ENCODE measurements at places on chromosomes 11 and 22.

DNA sequence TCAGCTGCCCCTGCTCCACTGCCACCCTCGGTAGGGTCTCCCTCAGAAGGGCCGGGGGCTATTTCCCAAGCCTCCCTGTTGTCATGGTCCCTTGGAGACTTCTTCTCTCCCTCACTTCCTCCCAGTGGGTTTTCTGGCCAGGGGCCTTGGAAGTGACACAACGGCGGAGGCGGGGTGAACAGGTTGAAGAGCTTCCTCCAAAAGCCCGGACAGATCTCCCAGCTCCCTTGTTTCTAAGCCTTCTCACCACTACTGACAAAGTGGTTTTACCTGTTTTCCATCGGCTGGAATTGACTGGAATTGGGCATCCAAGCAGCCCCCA lies 14.5 kb downstream of the MYH9 start:
- no peak for DNase-seq

GRCh38 chr11:43712676-43713075 lies 32.1 kb downstream of the HSD17B12 start:
- DNase-seq = no peak

GRCh38 chr11:72681226-72682153 lies 7.3 kb upstream of the PDE2A start:
- DNase-seq = no peak

DNA sequence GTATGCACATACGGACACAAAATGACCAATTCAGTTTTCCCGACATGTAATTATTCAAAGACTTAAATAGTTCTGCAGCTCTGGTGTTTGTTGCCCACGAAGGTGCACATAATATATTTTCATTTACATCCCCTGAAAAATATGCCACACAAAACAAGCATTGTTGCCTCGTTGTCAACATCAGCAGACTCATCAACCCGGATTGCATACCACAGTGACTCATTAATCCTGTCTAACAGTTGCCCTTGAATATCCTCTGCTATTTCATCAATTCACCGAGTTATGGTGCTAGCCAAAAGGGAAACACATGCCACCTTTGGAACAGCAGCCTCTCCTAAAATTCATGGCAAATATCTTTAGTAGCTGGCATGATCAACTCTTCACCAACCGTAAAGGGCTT lies 582.2 kb downstream of the LRRC4C start:
- no peak for DNase-seq

DNA sequence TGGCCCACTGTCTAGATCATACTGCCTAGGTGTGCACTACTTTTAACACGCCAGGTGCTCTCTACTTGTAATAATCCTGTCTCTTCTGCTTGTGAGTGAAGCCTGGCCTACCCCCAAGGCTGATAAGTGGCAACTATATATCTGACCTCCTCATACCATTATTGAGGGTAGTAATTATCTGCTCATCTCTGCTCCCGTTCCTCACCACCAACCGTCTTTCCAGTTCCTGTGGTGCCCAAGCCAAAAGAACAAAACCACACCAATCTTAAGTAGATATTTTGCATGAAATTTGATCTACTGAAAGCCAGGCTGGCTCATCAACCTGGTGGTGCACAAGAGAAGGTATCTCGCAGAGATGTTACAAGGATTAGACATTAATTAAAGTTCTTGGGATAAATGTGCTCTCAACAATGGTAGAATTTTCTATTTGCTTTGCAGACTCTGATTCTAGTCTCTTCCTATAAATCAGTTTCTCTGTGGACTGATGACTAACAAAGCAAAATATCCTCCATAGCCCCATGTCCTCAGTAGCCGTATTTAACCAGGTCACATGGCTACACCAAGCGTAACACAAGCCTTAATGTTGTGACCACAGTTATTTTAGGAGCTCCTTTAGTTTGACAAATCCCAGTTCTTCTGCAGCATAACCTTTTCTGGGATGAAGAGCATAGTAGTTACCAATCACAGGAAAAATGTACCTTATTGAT lies 267.2 kb downstream of the NTM start:
- DNase-seq = no peak

DNA sequence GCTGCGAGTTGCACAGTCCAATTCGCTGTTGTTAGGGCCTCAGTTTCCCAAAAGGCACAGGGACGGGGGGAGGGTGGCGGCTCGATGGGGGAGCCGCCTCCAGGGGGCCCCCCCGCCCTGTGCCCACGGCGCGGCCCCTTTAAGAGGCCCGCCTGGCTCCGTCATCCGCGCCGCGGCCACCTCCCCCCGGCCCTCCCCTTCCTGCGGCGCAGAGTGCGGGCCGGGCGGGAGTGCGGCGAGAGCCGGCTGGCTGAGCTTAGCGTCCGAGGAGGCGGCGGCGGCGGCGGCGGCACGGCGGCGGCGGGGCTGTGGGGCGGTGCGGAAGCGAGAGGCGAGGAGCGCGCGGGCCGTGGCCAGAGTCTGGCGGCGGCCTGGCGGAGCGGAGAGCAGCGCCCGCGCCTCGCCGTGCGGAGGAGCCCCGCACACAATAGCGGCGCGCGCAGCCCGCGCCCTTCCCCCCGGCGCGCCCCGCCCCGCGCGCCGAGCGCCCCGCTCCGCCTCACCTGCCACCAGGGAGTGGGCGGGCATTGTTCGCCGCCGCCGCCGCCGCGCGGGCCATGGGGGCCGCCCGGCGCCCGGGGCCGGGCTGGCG lies at the start of gene BCR:
TSS of gene BCR (plus strand) at position 209 of the 592 bp plus-strand sequence. CDS start 452 bp downstream, outside the sequence.
- DNase-seq = no peak

- DNase-seq = no peak
These were observed 488.3 kb downstream of the INSC start for GRCh38 chr11:15602785-15603567.

DNA sequence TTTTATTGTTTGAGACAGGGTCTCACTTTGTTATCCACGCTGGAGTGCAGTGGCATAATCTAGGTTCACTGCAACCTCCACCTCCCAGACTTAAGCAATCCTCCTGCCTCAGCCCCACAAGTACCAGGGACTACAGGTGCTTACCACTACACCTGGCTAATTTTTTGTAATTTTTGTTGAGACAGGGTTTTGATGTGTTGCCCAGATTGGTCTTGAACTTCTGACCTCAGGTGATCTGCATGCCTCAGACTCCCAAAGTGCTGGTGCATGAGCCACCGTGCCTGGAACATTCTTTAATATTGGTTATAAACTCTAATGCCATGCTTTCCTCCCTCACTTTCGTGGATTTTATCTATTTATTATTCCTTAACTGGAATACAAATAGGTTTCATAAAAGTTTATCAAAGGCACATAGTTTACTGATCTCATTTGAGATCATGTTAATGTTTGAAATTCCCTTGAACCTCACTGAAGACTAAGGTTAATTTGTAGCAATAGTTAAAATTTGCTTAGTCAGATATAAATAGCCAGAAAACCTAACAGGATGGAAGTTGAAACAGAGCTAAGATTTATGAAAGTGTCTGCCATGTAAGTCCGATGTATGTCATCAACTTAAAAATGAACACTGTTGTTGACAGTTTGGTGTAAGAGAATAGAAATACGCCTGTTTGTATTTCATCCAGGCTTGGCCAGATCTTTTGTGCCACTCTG lies 27.6 kb downstream of the KDM2A start:
- DNase-seq = no peak

DNA sequence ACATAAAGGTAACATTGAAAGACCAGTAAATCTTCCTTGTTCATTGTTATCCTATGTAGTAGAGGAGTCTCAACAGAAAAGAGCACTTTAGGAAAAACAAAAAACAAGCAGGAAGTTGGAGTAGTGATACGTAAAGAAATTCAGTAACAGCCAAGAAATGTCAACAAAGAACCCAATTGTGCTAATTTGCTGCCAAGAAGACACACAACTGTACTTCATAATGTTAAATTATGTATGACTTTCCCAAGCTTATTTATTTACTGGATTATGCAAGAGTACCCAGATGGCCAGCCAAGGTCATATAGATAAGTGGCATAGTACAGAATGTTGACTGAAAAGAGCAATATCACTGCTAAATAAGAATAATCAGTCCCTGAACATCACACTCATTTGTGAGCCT lies 264.7 kb upstream of the CCDC179 start:
- no peak for DNase-seq

GRCh38 chr11:64127267-64128072 lies 38.4 kb downstream of the MACROD1 start:
- no peak for DNase-seq

DNA sequence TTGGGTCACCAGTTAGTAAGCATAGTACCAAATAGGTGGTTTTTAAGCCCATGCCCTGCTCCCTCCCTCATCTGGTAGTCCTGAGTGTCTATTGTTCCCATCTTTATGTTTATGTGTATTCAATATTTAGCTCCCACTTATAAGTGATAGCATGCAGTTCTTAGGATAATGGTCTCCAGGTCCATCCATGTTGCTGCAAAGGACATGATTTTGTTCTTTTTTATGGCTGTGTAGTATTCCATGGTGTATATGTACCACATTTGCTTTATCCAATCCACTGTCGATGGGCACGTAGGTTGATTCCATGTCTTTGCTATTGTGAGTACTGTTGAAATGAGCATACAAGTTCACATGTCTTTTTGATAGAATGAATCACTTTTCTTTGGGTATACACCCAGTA lies 18.2 kb upstream of the SYTL2 start:
- DNase-seq = no peak

DNA sequence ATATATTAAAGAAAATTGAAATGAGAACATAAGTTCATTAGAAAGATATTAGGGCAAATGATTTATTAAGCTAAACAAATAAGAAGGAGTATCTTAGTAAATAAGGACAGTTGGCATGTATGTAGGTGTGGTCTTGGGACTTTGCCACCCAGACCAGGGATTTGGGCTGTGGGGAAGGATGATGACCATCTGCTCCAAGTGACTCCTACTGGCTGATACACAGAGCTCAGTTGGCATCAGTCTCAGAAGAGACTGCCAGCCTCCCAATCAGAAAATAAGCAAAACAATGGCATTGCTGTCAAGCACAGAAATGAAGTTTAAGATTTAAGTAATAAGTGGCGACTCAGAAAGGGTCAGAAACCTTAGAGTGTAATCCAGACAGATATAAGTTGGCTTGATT lies 49.5 kb downstream of the PAX6 start:
- DNase-seq = no peak

DNA sequence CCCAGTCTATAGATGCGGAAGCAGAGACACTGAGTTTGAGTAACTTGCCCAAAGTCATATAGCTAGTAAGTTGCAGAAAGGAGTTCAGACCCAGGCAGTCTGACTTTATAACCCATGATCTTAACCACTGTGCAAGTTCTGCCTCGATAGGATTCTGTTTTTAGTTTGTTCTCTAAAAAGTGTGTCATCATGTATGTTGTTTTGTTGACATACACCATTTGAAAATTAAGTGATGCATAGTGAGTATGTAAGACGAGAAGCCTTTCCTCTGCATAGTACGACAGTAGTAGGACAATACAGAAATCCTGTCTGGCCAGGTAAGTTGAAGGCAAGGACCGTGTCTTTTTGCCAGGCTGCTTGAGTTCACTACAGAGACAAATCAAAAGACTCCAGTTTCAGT lies 3.3 kb downstream of the ZC3H12C start:
- no peak for DNase-seq

- DNase-seq = no peak
These were observed 120.8 kb upstream of the POU2AF2 start for GRCh38 chr11:111124724-111125123.

DNA sequence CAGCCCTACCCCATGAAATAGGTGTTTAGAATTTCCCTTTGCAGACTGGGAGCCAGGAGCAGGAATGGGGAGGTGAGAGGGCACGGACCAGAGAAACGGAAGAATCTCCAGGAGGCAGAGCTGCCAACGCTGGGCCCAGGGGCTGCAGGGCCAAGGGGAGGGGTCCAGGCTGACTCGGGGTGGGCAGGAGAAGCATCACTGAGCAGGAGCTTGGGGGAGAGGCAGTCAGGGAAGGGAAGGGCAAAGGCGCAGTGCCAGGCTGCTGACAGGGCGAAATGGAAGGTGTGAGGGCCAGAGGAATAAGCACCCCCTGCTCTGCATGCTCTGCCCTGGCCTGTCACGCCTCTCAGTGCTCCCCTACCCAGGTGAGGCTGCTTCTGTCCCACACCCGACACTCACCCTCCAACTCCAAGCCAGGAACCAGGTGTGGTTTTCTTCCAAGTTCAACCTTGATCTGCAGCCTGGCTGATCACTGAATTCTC lies 14.5 kb downstream of the LRRC32 start:
- no peak for DNase-seq

GRCh38 chr11:94184362-94184761 lies 55.7 kb downstream of the PANX1 start:
- DNase-seq = no peak

DNA sequence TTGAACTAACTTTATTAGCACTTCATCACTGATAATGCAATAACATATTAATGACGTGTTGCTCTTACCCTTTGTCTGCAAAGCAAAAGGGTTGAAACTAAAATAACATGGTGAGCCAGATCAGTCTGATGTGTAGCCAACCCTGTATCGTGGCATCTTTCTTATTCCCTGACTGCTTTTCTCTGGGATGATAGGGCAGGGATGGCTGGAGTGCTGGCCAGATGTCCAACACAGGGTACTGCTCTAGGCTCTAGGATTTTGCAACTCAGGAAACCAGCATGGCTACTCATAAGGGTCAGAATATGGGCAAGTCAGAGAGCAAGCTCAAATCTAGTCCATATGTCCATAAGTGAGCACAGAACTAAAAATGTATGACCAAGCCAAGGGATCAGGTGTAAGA lies 129.1 kb downstream of the SLC17A6 start:
- no peak for DNase-seq

- no peak for DNase-seq
These were observed 18.9 kb upstream of the MOB2 start for GRCh38 chr11:1505480-1505879.

- DNase-seq = no peak
These were observed 115.5 kb downstream of the TEAD1 start for GRCh38 chr11:12789596-12790215.

- no peak for DNase-seq
These were observed 29.1 kb upstream of the TMPRSS4 start for GRCh38 chr11:118047749-118048148.

- no peak for DNase-seq
These were observed 19.9 kb downstream of the HPS4 start for GRCh38 chr22:26463688-26464087.

- no peak for DNase-seq
These were observed 3.4 kb upstream of the RASD2 start for GRCh38 chr22:35537232-35537631.

DNA sequence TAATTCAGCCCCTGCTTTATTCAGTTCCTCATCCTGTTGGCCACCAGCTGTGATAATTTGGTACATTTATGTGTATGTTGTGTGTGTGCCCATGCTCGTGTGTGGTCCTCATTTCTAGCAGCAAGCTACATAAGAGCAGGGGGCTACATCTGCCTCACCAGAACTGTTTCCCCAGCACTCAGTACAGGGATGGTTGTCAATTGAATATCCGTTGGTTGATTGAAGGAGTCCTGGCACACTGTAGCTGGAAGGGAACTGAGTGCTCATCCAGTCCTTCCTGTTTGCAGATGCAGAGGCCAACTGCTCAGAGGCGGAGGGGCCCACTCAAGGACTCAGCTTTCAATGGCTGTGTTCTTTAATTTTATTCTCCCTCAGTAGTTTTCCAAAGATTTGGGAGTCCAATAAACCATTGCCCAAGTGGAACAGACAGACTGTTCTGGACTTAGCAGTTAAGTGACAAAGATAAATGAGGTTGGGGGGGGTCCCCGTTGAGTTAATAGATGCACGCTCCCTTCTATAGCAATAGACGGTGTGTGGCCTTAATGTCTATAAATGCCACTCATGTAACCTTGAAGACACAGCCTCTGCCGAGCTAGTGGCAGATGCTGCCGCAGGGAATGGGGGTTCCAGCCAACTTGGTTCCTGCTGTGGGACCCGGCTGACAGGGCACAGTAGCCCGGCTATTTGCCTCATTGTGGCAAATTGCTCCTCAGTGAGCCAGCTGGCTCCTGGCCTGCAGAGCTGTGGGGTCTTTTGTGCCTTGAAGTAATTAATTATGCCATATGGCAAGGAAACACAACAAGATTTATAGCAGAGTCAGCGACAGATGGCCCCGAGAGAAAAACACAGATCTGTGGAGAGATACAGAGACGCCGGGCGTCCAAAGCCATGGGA lies 71.4 kb upstream of the GRK3 start:
- DNase-seq = no peak
